Renal pelvis (tissue), 12 donors: ENCODE measurements at places on chromosomes 7 and 10.

- DNase-seq = no peak
These were observed 118.9 kb downstream of the OTUD1 start for GRCh38 chr10:23557777-23558176.

GRCh38 chr7:105838627-105839231 is 37.7 kb downstream of the ATXN7L1 start:
- DNase-seq = no peak

GRCh38 chr10:69222157-69223027 is 2.3 kb downstream of the HKDC1 start:
- peak; percentile 47 for DNase-seq

GRCh38 chr10:46550076-46550790 is 6.2 kb downstream of the GPRIN2 start:
- DNase-seq = no peak

- DNase-seq = no peak
These were observed 39.8 kb upstream of the LANCL2 start for GRCh38 chr7:55325371-55325792.

DNA sequence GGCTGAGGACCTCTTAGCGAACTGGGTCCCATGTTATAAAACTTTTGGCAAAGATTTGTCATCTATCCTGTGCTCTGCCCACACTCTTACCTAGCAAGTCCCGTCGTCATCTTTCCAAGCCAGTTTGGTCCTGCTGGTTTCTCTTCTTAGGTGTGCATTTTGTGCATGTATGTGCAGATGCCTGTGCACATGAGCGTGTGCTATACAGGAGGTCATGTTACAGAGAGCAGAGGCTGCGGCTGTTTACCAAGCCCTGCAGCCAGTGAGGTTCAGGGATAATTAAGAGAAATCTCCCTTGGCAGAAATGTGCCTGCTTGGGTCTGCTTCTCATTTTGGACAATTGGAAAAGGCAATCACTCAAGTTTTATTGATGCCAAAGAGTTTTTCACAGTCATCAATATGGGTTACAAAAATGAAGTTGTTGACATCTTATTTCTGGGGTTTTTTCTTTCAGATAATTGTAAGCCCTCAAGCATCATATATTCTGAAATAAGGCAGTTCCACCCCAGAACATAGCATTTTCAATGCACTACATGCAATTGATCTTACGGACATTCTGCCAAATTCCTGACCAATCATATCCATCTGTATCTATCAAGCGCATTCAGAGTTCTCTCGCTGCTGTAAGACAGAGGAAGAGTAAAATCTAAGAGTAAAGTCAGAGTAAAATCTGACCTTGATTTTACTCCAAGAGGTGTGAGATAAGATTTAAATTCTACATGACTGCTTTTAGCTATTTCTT is 361.4 kb upstream of the ZNF32 start:
- DNase-seq = peak; percentile 29

- no peak for DNase-seq
These were observed 3.1 kb downstream of the PCOLCE start for GRCh38 chr7:100604976-100605911.

GRCh38 chr10:87635498-87636312 is 24.0 kb upstream of the PAPSS2 start:
- no peak for DNase-seq

GRCh38 chr10:78568620-78569019 is 500.1 kb upstream of the ZMIZ1 start:
- DNase-seq = no peak

DNA sequence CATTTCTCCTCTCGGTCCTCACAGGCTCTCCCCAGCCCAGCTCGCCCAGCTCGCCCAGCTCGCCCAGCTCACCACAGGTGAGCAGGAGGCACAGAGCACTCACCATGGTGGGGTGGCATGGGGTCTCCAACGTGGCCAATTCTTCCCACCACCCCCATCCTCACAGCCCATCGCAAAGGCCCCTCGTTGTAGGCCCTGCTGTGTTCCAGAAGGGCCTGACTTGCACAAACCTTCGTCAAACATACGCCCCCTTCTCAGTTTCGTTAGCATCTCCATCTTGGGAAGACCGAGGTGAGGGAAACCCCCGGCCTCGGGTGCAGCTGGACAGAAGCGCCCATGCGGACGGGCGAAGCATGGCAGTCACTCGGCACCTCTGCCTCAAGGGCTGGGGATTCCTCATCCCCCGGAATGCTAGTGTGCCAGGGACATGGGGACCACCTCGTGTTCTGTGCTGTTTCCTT is 304.6 kb downstream of the TNS3 start:
- DNase-seq = no peak

- DNase-seq = no peak
These were observed 289.1 kb downstream of the PRKG1 start for GRCh38 chr10:51363415-51363814.

DNA sequence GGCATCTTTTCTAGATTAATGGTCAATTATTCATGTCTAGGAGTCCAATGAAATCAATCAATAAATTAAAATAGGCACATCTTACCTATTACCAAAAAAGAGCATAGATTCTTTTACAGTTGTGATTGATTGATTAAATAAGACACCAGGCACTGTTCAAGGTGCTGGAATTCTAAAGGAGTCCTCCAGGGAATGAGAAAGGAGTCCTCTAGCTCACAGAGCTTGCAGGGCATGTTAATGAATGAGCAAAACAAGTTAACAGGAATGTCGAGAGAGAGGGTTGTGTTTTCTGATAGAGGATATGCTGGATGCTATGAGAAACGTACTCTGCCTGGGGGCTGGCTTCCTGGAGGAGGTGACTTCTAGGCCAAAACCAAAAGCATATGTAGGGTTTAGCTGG is 191.4 kb downstream of the BMPER start:
- no peak for DNase-seq
